Stimulated activated effector memory CD8-positive, alpha-beta T cell treated with anti-CD3 and anti-CD28 coated beads, Interleukin-12 subunit alpha, Interleukin-12 subunit beta, amount 100 ng/mL, for 72 hours (primary cell): ENCODE measurements at places on chromosomes 5 and 9.

DNA sequence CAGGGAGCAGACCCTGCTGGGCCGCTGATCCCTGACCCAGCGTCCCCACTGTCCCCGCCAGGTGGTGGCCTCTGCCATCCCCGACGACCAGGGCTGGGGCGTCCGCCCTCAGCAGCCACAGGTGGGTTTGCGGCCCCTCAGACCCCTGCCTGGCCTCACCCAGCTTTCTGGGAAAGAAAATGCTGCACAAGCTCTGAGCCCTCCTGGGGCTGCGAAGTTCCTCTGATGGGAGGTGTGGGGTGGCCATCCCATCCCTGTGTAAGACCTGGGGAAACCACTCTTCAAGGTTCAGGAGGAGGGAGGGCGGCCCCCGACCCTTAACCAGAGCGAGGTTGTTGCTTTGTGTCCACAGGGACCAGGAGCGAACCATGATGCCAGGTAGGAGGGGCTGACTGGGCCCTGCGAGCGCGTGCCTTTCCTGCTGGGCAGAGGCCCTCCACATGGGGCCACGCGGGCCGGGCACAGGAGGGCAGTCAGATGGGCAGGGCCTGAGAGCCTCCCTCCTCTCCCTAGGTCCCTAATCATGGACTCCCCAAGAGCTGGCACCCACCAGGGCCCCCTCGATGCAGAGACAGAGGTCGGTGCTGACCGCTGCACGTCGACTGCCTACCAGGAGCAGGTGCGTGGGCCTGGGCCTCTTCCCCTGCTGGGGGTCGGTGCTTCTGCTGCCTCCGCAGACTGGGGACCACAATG is 7.7 kb downstream of the NOXA1 start:
- DNase-seq = no peak

DNA sequence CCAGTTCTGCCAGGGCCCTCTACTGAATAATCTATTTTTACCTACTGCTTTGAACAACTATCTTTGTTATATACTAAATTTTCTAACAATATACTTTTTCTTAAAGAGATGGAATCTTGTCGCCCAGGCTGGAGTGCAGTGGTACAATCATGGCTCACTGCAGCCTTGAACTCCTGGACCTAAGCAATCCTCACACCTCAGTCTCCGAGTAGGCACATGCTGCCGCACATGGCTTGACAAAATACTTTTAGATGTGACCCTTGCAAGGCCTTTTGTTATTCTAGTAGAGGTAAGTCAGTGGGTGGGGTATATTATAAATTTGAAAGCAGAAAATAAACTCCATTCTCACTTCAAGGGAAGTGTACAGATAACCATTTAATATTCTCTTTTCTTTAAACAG is 7.9 kb downstream of the GOLM1 start:
- DNase-seq = no peak

GRCh38 chr5:106766916-106767315 is 903.8 kb downstream of the EFNA5 start:
- DNase-seq = no peak

GRCh38 chr9:8850914-8851313 is 1051.3 kb upstream of the DMAC1 start:
- no peak for DNase-seq

- peak; percentile 70 for DNase-seq
These were observed 218.3 kb upstream of the GLRA1 start for GRCh38 chr5:152142840-152143469.

- DNase-seq = no peak
These were observed 346.1 kb upstream of the PTGER4 start for GRCh38 chr5:40333459-40334241.

- DNase-seq = no peak
These were observed 22.1 kb downstream of the SARDH start for GRCh38 chr9:133715866-133716563.

GRCh38 chr5:102921341-102922044 is 166.4 kb downstream of the PAM start:
- DNase-seq = no peak

GRCh38 chr9:32525709-32526030 is 326 bp downstream of the RIGI start:
- DNase-seq = no peak

DNA sequence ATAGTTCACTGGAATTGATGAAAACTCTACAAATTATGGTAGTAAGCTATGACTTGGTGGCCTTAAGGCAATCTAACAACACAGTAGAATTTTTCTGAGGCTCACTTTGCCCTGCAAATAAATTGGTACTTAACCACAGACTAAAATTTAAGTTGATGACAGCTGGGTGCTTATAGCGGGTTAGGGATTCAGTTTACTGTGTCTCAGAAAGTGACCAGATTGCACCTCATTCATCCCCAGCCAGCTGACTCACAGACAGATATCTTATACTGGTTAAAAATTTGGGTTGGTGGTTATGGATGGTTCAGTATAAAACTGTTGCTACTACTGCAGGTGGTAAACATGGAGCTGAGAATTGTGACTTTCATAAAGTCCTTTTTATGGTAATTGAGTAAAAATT is 2.8 kb downstream of the CKS2 start:
- no peak for DNase-seq

GRCh38 chr9:69951411-69951810 is 92.2 kb upstream of the MAMDC2 start:
- no peak for DNase-seq

DNA sequence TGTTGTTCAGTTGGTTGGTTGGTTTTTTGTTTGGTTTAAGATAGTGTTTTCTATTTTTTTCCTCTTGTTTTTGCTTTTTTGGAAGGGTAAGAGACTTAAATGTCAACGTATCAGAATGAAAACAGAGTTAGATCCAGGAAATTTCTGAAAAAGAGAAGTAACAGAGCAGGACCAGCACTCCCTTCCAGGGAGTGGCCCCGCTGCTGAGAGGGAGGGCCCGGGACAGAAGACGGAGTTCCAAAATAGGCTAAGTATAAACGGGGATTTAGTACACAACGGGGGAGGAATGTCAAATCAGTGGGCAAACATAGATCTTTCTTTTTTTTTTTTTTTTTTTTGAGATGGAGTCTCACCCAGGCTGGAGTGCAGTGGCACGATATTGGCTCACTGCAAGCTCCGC is 92.7 kb upstream of the RUFY1 start:
- DNase-seq = no peak

- no peak for DNase-seq
These were observed at the start of gene IL13 for GRCh38 chr5:132657676-132658380. Gene IL13 (plus strand): TSS chr5:132658173. CDS start chr5:132658187, 14 bp downstream.

- no peak for DNase-seq
These were observed 52.4 kb downstream of the HMGCR start for GRCh38 chr5:75389430-75389829.

GRCh38 chr9:129284607-129285291 is 106.7 kb upstream of the IER5L start:
- no peak for DNase-seq

DNA sequence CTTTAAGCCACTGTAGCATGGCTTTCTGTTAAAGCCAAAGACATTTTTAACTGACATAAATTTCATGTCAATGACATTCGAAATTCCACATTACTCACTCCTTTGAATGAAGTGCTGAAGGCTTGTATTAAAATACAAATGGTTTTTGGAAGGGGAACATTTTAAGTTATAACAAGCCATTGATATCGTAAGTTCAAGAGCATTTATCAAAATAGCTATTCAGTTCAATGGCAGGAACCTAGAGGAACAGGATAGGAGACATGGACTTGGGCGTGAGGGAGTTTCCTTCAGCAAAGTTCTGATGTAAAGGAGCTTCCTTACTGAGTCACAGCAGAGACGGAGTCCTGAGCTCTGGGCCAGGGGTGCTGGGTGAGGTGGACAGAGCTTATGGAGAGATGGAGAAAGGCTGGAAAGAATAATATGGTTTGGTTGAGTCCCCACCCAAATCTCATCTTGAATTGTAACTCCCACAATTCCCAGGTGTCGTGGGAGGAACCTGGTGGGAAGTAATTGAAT is 631.8 kb downstream of the BNC2 start:
- DNase-seq = no peak

DNA sequence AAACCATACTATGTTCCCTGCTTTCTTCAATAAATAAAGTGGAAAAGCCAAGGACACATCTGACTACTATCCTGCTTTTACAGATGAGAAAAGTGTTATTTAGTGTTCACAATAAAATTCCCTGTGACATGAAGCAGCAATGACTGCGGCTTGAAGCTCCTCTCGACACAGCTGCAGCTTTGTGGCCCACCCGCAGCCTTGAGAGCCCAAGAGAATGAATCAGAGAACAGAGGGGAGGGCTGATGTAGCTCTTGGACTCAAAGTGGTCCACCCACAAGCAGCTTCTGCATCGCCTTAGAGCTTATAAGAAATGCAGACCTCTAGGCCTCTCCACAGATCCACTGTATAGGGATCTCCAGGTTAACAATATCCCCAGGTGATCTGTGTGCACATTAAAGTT is 181.3 kb upstream of the GNA14 start:
- DNase-seq = no peak

DNA sequence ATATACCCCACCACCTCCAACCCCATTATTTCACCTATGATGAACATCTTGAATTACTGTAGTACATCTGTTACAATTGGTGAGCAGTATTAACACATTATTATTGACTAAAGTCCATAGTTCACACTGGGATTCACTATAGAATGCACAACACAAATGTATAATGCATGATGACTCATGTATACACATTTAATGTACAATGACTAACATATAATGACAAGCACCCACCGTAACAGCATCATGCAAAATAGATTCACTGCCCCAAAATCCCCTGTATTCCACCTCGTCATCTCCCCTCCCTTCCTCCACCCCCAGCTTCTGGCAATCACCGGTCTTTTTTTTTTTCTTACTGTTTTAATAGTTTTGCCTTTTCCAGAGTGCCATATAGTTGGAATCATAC is 47.1 kb upstream of the NEK6 start:
- no peak for DNase-seq

GRCh38 chr5:1800472-1801221 is 560 bp upstream of the NDUFS6 start:
- DNase-seq = no peak
